ENCODE measurements at places on chromosomes 3 and 15.

DNA sequence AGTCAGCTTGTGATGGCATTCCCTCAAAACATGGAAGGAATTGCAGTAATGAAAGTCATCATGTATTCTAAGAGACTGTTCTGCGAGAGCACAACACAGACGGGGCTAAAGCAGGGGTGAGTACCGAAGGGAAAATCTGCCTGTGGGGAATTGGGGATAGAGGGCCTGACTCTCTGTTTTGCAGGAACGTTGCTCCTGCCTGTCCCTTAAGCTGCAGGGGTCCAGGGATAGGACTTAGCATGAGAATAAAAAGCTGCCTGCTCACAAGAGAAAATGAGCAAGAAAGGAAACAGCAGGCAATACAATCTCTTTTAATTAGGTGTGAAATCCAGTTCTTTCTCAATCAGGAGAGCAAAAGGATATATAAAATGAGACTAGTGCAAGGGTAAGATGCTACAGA, 62.2 kb downstream of the TIGIT start:
- no peak for DNase-seq

GRCh38 chr15:71506946-71507345, 303.4 kb upstream of the NR2E3 start:
- DNase-seq = no peak

DNA sequence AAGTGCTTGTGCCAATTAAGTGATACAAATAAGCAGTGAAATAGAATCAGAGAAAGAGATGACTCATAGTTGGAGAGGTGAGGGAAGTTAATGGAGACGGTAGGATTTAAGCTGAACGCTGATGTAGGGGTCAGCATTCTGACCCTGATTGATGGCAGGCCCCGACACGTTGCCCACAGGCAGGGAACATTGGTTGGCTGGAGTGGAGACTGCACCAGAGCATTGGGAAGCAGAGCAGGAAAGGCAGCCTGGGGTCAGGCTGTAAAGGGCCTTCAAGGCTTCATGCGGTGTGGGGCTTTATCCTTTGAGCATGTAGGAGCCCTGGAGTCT, 68.6 kb downstream of the DCUN1D1 start:
- DNase-seq = no peak

DNA sequence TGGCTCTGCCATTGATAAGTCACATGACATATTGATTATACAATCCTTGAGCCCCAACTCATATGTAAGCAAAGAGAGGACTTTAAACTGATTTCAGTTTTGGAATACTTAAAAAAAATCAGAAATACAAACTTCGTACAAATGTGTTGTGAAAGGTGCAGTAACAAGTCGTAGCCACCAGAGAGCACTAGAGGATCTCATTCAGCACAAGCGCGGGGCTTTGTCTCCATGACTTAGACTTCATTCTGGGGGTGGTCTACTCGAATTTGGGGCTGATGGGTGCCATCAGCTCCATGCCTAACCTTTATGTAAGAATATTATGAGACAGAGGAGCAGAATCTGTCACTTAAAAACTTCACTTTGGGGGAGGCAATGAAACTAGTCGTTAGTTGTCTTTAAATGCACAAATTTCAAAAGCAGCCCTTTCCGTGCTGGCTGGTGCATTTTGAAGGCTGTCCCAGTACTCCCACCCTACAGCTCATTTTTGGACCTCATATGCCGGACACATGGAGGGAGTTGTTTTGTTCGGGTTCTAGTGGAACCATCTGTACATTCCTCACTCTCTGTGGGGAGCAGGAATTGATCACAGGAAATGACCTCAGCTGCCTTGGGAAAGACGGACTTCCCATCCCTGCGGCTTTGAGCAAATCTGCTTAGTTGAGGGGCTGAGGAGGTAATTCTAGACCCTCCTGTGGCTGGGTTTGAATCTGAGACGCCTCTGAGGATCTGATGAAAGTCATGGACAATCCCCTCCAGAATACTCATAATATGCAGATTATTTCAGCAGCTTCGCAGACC, 27.5 kb upstream of the MASP1 start:
- DNase-seq = no peak

GRCh38 chr3:33023176-33024136, 72.0 kb downstream of the CCR4 start:
- no peak for DNase-seq

- no peak for DNase-seq
Observed at GRCh38 chr3:129688271-129688895, 81.9 kb upstream of the PLXND1 start.

- no peak for DNase-seq
Observed at GRCh38 chr15:48282216-48282615, 49.0 kb upstream of the DUT start.

GRCh38 chr15:80730926-80731325, 35.8 kb downstream of the ABHD17C start:
- no peak for DNase-seq

GRCh38 chr3:98259-98654, 98.3 kb upstream of the CHL1 start:
- no peak for DNase-seq

- no peak for DNase-seq
Observed at GRCh38 chr3:189914799-189915198, 205.9 kb downstream of the P3H2 start.

DNA sequence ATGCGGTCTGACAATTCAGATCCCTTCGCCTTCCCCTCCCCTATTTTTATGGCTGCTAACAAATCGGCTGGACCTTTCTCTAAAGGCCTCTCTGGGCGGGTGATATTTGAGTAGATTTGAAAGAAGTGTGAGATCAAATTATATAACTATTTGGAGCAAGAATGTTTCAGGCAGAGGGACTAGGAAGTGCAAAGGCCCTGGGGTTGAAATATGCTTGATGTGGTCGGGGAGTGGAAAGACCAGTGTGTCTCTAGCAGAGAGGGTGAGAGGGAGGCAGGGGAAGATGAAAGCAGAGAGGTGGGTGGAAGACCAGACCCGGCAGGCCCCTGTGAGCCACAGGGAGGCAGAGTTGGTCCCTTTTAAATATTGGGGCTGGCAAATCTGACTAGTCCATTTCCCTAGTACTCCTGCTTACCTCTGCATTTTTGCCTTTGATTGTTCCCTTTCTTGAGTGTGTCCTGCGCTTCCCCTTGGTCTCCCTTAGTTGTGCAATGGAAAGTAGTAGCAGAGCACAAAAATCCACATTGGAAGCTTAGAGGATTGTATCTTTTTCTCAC, 32.3 kb downstream of the SLCO3A1 start:
- DNase-seq = no peak

DNA sequence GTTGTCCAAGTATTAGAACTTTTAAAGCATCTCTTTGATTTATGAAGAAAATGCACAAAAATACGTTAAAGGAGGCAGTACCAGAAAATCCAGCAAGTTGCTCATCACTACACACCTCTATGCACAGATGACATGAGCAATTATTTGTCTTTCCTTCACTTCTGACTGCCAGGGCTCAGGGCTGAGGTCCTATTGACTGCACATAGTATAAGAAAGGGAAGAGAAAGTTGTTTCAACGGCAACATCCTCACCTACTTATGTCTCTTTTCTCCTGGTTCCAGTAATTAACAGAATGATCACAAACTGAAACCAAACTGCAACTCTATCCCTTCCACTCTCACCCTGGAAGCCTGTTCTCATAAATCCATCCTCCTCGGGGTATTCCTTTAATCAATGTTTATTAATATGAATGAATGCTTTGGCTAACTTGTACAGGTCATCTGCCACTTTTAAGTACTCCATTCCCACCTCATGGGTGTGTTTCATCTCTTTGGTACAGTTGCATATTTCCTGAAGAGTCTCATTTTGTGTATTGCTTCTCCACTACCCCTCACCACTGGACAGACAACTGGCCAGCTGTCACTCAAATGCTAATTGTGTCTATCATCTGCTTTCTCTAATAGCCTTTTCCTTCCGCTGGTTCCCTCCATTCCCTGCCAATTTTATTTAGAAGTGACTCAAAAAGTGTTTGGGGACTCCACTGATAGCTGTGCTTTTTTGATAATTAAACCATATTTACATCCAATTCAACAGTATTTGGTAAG, 34.5 kb downstream of the RAB27A start:
- no peak for DNase-seq

DNA sequence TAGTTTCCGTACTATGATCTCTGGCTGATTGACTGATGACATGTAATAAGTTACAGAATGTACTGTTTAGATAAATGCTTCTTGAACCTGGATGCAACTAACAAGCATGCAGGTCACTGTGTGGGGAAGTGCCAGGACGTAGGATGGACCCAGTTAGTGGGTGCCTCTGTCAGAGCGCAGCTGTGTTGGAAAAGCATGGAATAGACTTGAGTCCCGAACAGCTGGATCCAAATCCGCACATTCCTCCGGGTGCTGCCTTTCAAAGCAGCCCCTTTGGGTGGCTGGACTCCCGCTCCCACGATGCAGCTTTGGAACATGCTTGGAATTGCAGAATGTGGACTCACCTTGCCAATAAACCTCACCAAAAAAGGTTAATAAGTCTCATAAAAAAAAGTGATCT, 35.5 kb upstream of the ALDH1A3 start:
- no peak for DNase-seq

DNA sequence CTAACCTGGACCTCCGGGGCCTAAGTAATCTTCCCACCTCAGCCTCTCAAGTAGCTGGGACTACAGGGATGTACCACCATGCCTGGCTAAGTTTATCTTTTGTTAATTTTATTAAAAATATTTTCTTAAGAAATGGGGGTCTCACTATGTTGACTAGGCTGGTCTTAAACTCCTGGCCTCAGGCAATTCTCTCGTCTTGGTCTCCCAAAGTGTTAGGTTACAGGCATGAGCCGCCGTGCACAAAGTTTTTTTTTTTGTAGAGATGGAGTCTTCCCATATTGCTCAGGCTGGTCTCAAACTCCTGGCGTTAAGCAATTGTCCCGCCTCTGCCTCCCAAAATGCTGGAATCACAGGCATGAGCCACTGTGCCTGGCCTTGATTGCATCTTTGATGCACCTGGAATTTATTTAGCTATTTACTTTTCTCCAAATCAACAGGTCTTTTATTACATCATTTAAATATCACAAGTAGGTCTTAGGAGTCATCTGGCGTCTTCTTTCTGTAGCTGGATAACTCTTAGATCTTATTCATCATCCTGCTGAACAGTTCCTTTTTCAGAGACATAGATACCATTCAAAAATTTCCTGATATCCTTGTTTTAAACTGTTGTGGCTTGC, 7.8 kb upstream of the MAP2K1 start:
- DNase-seq = no peak
